ENCODE measurements at places on chromosomes 13 and 19. TPM values are rescaled to one million over a fixed set of nuclear protein-coding genes. Genes with fewer than 3 reads are reported as not detected.
A peak's percentile ranks its signal among the peaks of the same experiment; 100 is the strongest.

GRCh38 chr19:33388231-33388724 lies 14.8 kb downstream of the CEBPG start:
- no peak for ATAC-seq

DNA sequence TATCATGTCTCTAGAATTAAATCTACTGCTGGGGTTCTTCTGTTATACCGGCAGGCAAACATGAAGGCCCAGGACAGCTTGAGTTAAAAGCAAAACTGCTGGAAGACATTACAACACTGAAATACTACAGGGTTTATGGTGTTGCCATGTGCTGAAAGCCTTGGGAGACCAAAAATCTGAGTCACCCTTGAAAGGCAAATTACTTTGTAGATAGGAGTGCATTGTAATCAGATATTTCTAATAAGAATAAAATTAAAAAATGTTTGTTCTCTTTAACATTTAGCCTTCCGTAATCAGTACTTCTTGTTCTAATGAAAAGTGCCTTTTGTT lies 181.3 kb downstream of the PCDH9 start:
- no peak for ATAC-seq

- ATAC-seq = peak; percentile 88
Measured at GRCh38 chr13:46387064-46387851, at the start of gene RUBCNL. RUBCNL (minus strand) TSS chr13:46387252; CDS start chr13:46372475, 14,777 bp downstream.

ZNF625 gene
- 2.0 TPM for total RNA-seq

GFY gene
- total RNA-seq = not detected
